ENCODE measurements at places on chromosomes 1 and 21.

DNA sequence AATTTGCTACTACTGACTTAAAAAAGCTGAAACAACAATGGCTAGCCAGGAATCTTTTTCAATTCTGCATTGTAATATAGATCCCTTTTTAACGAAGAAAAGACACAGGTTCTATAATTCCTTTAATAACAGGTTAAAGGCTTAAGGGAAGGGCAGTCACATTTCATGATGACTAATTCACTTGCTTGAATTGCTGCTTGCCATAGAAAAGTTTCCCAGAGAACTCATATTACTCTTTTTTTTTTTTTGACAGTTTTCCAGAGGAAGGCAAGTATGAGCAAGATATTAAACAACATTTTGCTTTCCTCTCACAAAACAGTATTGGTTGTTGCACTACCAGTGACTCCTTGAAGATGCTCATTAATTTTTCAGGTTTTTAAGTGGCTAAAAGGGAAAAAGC lies 60.9 kb downstream of the IL23R start:
- no peak for DNase-seq

DNA sequence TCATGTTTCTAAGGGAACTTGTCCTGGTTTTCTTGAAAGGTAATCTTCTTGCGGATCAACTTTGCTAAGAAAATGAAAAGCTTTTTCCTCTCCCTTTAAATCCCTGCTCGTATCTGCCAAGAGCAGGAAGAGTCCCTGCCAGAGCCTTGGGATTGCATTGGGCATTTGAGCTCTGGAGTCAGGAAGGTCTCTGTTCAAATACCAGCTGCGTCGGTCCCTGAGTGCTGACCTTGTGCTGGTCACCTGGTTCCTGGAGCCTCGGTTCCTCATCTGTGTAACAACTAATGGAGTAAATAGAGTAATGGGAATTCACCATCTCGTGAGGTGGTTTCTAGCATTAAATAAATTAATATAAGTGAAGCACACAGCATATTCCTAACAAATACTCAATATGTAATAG lies 274.6 kb upstream of the TMEM51 start:
- no peak for DNase-seq

DNA sequence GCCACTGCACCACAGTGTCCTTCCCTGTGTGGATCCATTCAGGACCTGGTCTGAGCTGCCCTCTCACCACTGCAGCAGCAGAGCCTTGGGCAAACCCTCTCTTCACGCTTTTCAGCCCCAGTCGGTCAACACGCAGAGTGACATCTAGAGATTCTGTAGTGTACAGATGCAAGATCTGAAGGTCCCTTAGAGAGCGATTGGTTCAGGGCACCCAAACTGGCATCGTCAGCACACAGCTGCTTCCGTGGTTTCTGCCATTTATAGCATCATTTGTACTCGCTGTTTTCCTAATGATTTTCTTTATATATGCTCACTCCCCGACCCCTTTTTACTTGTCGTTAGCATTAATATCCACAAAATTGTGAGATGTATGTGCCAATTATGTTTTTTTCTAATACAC lies 1.5 kb upstream of the ASCL5 start:
- DNase-seq: no peak

- DNase-seq: no peak
Observed at GRCh38 chr1:215789981-215790380, 222.9 kb downstream of the KCTD3 start.

DNA sequence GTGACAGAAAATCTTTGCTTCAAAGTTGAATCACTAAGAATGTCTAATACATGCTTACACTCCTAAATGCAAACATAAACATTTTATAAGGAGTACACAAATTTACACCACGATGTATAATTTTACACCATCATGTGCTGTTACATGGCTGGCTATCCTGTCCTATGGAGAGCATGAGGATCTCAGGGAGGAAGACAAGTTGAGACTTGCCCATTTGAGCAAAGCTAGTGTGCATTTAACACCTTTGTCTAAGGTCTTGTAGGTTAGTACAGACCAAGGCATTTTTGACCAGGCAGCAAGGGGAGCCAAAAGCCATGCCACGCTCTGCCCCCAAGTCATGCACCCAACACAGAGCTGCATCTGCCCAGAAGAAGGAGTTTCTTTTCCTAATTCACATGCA lies 14.5 kb upstream of the COG2 start:
- DNase-seq: no peak

DNA sequence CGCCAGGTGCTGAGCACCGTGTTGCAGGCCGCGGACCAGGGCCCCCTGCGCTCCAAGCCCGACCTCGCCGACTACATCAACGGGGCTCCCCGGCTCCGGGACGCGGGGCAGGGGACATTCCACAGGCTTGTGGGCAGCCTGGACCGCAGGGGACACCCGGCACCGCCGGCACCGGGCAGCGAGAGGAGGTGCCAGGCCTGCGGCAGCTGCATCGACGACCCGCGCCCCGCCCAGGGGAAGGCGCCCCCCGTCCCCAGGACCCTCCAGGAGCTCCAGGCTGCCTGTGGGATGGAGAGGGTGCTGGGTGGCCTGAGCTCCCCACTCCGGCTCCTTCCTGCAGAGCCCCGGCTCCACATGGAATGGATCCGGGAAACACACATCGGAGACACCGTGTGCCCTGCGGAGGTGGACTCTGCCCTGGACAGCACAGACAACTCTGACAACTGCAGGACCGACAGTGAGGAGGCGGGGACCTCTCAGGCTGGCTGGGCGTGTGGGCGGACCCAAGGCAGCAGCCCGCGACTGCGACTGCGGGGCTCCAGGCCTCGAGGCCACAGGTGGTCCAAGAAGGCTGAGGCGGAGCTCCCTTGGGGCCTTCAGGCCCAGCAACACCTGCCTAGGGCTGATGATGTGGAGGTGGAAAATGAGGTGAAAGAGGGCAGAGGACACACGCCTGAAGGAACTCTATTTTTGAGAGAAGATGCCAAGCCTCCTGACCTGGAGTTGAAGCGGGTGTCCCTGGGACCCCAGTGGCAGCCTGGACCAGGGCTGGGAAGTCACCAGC lies 22.8 kb downstream of the KIAA1614 start:
- no peak for DNase-seq

DNA sequence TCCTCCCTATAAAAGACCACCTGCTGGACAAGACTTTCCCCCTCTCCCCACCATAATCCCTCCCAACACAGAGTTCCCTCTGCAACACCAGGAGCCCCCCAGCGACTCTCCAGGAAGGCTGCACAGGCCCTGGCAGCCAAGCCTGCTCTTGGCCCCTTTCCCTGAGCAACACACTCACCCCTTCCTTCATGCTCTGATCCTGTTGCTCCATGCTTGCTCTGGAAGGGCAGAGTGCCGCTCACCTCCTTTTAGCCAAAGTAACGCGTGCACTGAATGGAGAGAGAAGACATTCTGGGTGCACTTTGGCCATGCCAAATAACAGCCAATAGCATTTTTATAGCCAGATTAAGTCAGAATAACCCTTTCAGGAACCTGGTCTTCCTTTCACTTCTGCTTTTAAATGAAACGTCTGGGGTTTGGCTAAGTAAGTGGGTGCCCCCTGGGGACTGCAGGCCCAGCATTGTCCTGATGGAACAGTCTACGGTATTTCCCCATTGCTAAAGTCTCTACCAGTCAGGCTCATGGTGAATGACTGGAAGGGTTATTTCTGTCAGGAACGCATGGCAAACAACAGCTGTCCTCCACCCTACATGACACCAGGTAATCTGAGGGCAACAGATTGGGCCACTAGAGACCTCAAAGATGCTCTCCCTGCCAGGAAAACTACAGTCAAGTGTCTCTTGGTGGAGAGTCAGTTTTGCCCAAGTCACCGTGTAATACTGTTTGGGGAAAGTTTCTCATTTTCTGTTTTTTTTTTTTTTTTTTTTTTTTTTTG lies at the start of gene SLC2A5:
SLC2A5 (minus strand) TSS at position 310 of the 775 bp plus-strand sequence; CDS start at position 211, 99 bp downstream.
- DNase-seq: no peak

DNA sequence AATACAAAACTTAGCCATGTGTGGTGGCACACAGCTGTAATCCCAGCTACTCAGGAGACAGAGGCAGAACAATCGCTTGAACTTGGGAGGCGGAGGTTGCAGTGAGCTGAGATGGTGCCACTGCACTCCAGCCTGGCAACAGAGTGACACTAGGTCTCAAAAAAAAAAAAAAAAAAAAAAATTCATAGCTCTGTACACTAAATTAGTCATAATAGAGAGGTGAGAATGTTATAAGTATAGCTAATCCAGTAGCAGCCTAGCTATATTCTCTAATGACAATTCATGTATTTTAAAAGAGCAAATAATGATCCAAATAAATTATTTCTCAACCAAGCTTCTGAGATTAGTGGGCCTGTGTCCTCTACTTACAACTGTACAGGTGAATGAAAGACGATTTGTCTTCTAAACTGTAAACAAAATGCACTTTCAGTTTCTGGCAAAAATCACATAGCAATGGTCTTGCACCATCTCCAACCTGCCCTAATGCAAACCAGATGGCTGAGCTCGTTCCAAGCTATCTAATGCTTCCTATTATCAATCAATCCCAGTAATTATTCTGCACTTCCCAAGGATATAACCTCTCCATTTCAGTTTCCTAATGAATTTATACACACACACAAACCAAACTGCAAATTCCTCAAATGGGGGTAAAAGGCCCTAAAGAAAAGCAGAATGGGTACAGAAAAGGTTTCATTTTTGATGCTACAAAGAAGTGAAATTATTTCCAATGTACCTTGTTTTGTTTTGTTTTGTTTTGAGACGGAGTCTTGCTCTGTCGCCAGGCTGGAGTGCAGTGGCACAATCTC lies 56.5 kb downstream of the GATAD2B start:
- no peak for DNase-seq

All from sciatic nerve (tissue), 2 donors.